ENCODE measurements at places on chromosomes 2 and 18.

DNA sequence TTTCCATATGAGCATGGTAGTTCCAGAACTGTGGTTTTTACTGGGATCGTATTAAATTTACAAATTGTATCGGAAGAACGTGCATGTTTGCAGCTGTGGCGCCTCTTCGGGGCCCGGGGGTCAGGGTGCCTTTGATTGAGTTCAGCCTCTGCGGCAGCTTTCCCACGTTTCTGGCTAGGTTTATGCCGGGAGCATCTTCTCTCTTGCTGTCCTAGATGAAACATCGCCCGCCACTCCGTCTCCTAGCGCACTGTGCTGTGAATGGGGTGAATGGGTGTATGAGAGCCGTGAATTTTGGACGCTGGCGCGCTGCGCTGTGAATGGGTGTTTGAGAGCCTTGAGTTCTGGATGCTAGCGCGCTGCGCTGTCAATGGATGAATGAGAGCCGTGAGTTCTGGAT lies 12.3 kb downstream of the PDCD1 start:
- no peak for DNase-seq

GRCh38 chr18:31636387-31636786 lies 44.7 kb downstream of the TTR start:
- no peak for DNase-seq

DNA sequence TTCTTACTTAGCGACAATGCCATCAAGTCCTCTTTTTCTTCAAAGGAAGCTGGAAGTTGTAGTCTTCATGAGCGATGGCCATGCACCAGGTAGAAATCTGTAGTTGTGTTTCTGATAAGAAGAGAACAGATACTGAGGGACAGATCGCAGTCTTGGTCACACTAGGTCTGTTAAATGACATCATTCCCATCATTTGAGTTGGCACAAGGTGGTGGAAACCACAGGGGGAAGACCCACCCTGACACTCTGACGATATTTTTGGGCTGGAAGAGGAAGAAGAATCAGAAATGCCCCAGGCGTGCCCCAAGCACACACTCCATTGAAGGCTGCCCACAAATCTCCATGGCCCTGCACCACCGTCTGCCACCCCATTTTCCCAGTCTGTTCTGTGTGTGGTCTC lies 89.0 kb upstream of the BOD1L2 start:
- DNase-seq: no peak

DNA sequence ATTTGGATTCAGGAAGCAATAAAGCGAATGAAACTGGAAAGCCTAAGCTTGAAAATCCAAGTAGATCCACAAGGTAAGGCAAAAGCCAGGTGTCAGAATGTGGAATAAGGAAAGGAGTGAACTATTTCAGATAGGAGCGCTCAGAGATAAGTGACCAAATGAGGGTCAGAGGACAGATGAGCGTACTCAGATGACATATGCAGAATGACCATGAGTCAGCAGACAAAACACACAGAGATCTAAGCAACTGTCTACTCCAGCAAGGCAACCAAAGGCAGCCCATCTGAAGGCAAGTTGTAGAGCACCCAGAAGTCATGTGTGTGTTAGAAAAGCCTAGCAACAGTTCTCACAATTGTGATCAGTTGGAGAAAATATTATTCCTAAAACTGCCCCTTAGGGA lies 548.4 kb upstream of the FSHR start:
- DNase-seq: no peak

GRCh38 chr2:16160281-16161084 lies 220.1 kb downstream of the MYCN start:
- DNase-seq: no peak

DNA sequence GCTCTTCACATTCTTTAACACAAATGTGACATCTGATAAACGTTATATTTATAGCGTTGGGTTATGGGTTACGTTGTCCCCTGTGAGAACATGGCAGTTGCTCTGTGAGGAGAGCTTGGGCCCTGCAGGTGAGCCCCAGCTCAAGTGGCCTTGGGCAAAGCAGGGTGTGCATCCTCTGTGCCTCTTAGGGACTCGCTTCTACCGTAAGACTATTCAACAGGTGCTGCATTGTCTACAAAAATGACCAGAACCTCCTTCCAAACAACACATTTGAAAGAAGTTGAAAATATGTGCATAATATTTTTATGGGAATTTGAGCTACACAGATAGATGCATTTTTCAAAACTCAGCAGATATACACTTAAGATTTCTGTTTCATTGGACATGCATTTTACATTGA lies 16.4 kb upstream of the CHMP1B start:
- no peak for DNase-seq
